ENCODE measurements at places on chromosomes 16 and 17.
A peak's percentile ranks its signal among the peaks of the same experiment; 100 is the strongest.

DNA sequence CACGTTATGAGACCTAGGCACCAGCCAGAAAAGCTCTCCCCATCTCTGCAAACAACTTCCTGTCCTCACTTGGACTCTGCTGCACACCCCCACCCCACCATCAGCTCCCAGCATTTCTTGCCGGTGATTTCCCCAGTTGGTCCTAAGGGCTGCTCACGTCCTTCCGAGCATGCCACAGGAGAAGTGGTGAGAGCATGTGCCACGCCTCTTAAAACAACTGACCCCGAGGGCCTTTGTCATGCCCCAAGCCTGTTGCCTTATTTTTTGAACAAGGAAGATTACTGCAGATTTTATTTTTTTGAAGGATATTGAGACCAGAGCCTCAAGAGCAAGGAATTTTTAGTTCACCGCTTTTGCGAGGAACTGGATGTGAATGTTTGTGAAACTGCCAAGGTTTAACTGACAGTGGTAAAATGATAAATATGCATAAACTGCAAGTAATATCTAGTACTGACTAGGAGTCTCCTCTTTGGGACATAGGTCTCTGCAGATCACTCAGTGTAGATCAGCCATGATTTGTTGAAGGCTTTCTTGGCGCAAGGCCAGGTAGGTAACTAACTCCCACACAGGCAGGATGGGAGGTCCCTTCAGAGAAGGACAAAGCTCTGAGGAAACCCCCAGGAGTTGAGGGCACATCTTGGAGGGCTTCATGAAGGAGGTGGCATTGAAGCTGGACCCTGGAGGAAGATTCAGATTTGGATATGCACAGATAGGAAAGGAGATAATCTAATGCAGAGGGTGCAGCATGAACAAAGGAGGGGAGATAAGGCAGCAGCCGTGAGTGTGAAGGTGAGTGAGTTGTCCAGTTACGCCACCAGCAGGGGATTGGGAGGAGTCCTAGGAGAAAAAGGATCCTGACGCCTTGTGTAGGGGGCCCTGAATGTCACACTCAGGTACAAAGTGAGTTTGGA is 44.7 kb downstream of the TMEM132E start:
- no peak for DNase-seq

DNA sequence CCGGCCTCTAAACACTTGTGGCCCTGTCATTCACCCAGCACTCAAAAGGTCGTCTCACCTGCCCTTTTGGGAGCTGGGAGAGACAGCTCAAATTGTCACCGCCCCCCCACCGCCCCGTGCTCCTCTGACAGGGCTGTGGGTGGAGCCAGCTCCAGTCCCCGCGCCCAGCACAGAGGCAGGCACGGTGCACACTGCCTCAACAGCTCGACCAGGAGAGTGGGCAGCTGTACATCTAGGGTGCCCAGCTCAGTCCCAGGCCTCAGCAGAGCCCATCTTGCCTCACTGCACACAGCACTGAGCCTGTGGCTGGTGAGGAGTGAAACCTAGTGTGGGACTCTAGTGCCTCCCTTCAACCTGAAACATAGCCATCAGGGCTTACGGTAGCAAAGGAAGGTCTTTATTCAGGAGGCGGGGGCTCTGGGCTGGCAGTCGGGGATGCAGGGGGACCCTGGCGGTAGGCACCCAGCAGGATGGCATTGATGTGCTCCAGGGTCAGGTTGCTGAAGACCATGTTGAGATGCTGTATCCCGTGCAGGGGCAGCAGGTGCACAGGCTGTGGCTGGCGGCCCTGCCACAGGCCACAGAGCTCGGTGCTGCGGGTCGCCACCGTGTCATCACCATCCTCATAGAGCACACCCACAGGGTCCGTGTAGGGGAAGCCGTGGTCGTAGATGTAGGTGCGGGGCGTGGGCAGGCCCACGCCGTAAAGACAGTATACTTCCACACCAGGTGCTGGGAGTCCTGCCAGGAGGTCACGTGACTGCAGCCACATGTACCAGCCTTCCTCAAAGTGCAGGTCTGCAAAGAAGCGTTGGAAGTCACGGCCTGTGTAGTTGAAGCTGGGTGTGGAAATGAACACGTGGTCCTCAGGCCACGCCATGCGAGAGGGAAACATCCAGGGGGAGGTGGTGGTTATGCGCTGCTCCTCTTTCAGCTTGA is 3.1 kb upstream of the PSMB10 start:
- no peak for DNase-seq

DNA sequence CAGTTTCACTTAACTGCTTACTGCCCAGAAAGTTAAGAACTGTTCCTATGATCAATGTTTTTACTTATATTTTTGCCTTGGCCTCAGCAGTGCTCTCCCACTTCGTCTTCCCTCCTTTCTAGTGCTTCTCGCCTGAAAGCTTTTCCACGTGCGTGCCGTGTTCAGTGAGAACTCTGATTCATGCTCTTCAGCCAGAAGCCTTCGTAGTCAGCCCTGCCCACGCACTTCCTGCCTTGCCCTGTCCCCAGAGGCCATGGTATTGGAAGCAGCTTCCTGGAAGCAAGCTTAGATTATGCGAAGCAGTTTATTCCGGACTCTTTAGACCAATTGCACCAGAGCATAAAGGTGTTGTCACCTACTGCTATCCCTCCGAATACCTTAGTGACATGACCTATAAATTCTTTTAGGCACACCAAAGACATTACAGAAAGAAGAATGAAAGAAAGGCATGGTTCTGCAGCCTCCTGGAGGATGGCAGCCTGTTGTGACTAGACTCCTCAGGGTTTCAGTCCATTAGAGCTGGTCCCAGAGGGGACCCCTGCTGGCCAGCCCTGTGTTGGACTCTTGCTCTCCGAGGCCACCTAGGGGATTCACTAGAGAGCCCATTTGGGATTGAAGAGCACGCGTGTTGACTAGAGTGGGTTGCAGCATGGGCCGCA is 105.2 kb downstream of the RPTOR start:
- DNase-seq = no peak

GRCh38 chr16:57944970-57945739 is 25.8 kb downstream of the CNGB1 start:
- DNase-seq = peak; percentile 51

GRCh38 chr17:71727292-71727691 is 393.5 kb upstream of the SOX9 start:
- no peak for DNase-seq

DNA sequence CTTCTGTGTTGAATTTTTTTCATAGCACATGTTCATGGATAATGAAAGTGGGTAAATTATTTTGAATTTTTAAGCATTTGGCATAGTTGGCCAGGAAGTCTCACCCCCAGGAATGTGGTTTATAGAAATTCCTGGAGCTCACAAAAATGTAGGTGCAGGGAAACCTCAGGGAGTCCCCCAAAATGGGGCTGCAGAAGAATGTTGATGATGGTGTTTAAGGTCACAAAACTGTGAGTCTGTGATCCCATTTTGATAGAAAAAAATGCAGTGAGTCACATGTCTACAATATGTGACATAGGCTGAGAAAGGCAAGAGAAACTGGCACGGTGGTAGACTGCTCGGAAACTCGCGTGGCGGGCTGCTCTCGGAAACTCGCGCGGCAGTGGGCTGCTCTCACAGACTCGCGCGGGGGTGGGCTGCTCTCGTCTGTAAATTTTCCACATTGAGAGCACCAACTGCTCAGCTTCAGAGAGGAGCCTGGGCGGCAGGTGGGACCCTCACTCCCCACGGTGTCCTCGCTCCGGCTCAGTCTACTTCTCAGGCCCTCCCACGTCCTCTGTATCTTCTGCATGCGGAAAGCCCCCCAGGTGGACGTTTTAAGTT is 18.7 kb upstream of the MC1R start:
- no peak for DNase-seq

- no peak for DNase-seq
These were observed 7.1 kb downstream of the COL1A1 start for GRCh38 chr17:50194140-50194933.

- no peak for DNase-seq
These were observed 1.3 kb upstream of the DNAH2 start for GRCh38 chr17:7715936-7716886.

DNA sequence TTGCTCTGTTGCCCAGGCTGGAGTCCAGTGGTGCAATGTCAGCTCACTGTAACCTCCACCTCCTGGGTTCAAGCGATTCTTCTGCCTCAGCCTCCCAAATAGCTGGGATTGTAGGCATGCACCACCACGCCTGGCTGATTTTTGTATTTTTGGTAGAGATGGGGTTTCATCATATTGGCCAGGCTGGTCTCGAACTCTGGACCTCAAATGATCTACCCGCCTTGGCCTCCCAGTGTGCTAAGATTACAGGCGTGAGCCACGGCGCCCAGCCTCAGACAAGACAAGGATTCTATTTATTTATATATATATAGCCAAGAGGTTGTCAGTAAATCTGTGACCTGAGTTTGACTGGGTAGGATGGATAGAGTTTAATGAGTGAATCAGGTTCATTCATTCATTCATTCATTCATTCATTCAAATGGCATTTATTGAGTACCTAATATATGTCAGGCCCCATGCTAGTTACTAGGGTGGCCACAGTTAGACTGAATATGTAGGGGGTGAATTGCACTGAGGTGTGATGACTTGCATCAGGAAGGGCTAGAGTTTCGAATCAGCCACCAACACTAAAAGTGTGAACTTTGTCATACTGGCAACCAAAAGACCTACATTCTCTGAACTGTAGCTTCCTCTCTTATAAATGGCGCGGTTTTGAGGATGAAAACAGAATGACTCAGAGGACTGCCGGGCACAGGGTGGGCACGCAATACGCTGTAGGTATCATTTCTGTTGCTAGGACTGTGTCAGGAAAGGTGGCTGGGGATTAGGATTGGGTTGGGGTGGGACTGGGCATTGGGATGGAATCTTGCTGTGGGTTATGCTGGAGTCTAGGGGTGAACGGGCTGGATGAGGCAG is 37.8 kb downstream of the ITGAE start:
- DNase-seq = no peak

DNA sequence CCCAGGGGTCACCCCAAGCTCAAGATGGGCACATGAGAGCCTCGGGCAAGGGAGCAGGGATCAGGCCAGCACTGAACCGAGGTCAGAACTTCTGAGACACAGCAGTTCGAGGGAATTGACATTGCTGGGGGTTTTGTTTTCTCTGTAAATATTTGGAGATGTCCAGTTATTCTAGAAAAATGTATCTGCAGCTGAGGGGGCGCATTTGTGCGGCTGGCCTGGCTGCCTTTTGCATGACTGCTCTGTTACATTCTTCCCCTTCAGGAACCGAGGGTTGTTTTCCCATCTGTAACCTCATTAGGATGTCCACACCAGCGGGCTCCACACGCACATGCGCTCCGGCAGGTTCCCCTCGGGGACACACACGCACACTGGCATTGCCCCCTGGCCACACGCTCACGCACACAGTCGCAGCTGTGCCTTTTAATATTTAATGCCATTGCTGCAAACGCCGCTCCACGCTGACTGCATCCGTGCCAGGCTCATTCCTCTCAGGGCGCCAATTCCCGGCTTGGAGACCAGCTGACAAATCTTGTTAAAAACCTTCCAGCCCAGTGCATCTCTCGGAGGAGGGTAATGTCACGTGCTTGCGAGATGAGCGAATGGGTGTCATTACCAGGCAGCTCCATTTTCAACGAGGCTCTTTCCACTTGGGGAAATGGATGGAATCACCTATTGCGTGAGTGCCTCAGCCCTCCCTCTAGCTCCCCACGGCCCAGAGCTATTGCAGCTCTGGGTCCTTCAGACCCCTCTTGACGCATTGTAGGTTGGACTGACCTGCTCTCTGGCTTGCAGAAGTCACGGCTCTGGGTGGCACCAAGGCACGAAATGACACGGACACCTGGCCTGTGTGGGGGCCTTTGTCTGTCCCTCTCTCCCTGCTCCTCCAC is 13.1 kb downstream of the CCR7 start:
- DNase-seq = no peak

DNA sequence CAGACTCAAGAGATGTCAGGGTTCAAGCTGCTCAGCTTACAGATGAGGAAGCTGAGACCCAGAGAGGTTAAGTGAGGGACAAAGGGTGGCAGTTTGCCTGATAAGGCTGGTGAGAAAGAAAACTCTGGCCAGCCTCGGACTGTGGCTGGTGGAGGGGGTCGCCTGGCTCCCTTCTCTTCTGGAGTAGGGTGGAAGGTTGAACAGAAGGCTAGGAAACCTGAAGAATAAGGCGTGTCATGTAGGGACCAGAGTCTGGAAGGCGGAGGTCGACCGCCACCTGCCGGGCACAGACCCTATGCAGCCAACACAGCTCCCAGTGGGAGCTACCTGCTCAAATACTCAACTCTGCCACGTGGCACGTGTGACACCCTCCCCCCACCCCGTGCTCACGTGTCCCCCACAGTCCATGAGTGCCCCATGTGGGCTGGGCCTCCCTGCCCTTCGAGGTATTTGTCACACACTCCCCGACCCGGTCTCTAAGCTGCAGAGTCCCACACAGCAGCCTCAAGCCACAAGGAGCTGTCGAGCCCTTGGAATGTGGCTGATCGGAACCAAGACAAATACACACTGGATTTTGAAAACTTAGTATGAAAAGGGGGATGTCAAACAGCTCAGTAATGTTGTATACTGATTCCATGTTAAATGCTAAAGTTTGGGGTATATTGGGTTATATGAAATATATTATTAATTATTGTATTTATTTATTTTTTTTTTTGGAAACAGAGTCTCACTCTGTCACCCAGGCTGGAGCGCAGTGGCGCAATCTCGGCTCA is 11.8 kb downstream of the HID1 start:
- no peak for DNase-seq

- DNase-seq = no peak
These were observed 307.2 kb upstream of the MYOCD start for GRCh38 chr17:12358477-12358876.

- DNase-seq = no peak
These were observed 237.4 kb downstream of the MAP2K6 start for GRCh38 chr17:69651921-69652320.

GRCh38 chr16:69318177-69318910 is 7.2 kb downstream of the VPS4A start:
- no peak for DNase-seq

GRCh38 chr16:58962811-58963210 is 228.7 kb upstream of the GOT2 start:
- DNase-seq = no peak

DNA sequence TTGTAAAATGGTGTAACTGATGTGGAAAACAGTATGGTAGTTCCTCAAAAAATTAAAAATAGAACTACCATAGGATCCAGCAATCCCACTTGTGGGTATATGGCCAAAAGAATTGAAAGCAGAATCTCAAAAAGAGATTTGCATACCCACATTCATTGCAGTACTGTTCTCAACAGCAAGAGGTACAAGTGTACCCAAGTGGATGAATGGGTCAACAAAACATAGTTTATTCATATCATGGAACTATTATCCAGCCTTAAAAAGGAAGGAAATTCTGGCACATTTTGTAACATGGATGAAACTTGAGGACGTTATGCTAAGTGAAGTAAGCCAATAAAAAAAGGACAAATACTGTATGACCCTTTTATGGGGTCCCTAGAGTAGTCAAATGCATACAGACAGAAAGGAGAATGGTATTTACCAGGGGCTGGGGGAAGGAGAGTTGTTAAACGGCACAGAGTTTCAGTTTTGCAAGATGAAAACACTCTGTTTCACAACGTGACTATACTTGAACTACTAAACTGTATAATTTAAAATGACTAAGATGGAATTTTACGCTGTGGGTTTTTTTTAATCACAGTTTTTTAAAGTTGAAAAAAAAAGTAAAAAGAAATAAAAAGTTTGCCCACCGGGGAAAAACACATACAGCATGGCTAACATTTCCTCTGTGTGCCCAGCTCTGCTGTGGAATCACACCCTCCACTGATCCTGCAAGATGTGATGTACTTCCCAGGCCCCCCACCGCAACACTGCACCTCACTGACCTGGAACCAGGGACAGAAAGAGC is 6.1 kb downstream of the TVP23A start:
- DNase-seq = no peak
